Frontal cortex (tissue), 4 donors: ENCODE measurements at places on chromosomes 11 and 22. TPM values are rescaled to one million over a fixed set of nuclear protein-coding genes. Genes with fewer than 3 reads are reported as not detected.

Gene SCN4B
- 5.7 TPM for total RNA-seq

Gene RNH1
- 38.7 TPM for total RNA-seq

Gene MCHR1
- total RNA-seq = 1.2 TPM

Gene FAM181B
- 13.0 TPM for total RNA-seq

Gene SGSM1
- total RNA-seq = 8.6 TPM

Gene RFPL3
- total RNA-seq = not detected

Gene MFRP
- total RNA-seq = not detected

Gene MAML2
- 3.3 TPM for total RNA-seq

Gene YIF1A
- total RNA-seq = 28.9 TPM

Gene MUC2
- total RNA-seq = not detected

Gene KCNK7
- not detected for total RNA-seq

Gene CRYBA4
- total RNA-seq = not detected
